Panc1 (cell line): ENCODE measurements at places on chromosomes 11 and 22.

GRCh38 chr11:103808252-103808651, 228.2 kb upstream of the DDI1 start:
- no peak for DNase-seq

- DNase-seq: no peak
These were observed 1.1 kb upstream of the FBXO7 start for GRCh38 chr22:32473388-32473952.

DNA sequence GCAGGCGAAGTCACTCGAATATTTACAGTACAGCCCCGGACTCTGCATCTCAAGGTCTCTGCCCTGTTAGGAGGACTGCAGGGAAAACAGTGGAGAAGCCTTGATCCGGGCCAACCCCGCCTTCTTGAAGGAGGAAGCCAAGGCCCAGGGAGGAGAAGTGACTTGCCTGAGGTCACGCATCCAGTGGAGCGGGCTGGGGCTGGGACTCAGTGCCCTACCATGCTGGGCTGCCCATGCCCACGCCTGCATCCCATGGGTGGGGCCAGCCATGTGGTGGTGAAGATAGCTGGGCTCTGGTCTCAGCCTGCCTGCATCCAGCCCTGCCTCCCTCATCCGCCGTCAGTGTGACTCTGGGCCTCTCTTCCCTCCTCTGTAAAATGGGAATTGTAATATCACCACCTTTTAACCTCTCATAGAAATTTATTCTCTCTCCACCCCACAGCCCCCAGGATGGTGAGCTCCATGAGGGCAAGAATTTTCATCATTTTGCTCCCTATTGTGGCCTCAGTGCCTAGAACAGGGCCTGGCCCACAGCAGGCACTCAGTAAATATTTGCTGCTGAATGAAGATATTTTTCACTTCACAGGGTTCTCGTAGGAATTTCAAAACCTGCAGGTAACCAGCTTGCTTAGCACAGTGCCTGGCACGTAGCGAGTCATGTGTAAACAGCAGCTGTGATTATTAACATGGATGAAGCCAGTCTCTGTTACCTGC, 57.3 kb downstream of the OTOG start:
- DNase-seq: no peak

GRCh38 chr22:18091916-18092526, 14.2 kb downstream of the PEX26 start:
- DNase-seq: no peak

DNA sequence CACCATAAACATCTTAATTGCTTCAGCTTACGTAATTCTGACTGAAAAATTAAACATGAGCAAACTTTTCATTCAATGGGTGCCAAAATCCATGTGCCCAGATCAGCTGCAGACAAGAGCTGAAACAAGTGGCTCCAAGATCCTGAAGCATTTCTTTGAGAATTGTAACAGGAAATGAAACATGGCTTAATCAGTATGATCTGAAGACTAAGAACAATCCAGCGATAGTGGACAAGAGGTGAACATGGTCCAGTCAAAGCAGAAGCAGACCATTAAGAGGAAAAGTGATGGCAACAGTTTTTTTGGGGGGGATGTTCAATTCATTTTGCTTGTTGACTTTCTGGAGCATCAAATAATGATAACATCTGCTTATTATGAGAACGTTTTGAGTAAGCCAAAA, 1964.5 kb upstream of the RAG2 start:
- DNase-seq: no peak
